Activated T-helper 1 cell treated with Interleukin-2 at 50 U/mL for 16 hours (primary cell): ENCODE measurements at places on chromosomes 5 and 9.

GRCh38 chr9:703392-703791 is 138.1 kb upstream of the DMRT1 start:
- no peak for DNase-seq

GRCh38 chr5:151811593-151812321 is 40.0 kb downstream of the G3BP1 start:
- no peak for DNase-seq

DNA sequence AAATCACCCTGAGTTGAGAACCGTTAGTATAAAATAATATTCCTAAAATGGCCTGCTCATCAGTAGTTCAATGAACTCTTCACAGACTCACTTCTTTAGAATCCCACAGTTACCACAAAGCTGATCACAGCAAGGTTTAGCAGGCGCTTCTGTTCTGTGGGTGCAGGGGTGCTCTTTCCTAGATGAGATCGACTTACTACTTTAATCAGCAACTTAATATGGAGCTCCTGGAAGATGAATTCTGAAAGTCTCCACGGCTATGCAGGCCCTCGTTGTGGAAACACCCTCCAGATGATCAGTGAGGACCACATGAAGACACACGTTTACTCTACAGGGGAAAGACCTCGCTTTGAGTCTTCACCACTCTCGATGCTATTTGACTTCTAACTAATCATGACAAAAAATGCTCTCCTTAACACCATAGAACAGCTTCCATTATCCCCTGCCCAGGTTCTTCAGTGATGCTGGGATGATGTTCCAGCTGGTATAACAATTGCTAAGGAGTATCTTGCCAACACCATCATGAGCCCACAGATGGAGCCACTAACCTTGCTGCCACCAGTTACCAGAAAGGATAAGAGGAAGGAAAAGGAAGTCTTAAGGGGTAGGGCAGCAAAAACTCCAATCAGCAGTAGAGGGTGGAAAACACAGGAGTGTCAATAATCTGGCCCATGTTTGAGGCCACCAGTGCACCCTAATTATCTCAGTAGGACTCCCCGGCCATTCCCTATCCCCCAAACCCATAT is 17.9 kb upstream of the GPX8 start:
- DNase-seq = no peak

DNA sequence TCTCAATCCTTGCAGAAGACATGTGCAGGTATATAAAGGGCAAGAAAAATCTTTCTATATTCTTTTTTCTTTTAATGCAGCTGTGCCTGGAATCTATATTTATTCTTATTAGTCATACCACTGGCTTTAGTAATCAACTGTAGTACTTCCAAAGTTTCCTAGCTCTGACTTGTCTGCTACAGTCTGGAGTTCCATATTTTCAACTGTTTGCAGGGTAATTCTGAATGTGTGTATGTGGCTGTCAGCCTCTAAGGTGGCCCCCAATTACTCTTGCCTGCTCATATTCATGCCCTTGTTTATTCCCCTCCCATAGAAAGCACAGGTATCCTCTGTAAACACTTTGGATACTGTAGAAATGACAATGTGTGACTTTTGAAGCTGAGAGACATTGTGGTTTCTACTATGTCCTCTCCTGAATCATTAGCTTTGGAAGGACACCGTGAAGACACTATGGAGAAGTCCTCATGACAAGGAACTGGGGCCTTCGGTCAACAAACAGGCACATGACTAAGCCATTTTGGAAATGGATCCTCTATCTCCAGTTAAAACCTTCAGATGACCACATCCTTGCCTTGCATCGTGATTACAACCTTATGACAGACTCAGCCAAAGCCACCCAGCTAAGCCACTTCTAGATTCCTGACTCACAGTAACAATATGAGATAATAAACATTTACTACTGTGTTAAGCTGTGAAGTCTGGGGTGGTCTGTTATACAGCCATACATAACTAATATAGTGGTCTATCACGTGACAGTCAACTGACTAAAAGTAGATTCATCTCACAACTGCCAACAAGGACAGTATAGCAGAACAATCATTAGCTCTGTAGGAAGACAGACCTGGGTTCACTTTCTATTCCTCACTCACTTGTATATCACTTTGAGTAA is 49.5 kb upstream of the SUSD1 start:
- no peak for DNase-seq

DNA sequence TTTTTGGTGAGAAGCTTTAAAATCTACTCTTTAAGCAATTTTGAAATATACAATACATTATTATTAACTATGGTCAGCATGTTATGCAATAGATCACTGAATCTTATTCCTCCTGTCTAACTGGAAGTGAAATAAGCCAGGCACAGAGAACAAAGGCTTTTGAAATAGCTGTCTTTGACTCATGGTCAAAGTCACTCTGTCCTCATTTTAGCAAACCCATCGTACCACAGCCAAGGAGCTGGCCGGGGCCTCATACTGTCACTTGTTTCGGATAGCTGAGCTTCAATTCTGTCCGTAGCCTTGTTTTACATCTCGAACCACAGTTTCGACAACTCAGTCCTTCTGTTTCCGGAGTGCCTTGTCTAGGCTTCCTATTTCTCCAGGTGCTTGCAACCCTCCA is 19.2 kb downstream of the ADCY2 start:
- no peak for DNase-seq

GRCh38 chr9:75803130-75803529 is 87.3 kb upstream of the PCSK5 start:
- no peak for DNase-seq

DNA sequence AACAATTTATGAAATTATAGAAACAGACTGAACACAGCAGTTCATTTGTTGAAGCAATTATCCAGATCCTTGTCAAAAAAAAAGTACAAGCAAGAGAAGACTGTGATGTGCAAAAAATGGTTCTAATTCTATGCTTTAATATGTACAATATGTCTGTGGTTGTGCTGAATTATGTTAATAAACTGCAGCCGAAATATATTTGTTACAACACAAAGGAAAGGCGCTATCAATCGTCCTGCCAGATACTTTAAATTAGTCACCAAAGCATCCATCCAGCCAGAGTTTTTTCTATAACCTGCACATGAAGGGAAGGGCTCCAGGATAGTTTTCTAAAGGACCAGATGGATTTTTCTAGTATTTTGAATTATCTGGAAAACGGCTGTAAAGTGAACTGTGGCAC is 259.5 kb downstream of the BNC2 start:
- no peak for DNase-seq

DNA sequence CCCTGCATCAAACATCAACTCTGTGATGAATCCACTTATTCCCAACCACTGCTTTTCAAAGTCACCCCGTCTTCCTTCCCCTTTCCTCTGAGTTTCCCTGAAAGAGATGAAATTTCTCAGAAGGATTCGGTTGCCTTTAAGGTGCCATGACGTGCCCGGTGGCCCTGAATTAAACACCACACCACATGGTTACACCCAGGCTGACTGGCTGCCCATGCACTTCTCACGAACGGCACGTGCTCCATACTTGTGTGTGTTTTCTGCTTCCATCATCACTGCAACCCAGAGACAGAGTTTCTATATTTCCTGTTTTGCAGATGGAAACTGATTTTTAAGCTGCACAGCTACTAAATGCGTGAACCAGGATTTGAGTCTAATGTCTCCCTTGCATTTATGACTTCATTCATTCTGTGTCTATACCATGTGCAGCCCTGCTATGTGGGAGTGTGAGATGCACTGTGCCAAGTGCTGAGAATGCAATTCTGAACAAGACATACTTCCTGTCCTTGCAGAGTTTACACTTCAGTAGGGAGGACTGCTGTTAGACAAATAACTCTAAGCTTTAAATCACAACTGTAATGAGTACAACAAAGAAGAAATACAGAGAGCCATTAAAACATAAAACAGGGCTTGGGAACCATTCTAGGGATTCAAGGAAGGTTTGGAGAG is 162.9 kb downstream of the NXNL2 start:
- DNase-seq = no peak

DNA sequence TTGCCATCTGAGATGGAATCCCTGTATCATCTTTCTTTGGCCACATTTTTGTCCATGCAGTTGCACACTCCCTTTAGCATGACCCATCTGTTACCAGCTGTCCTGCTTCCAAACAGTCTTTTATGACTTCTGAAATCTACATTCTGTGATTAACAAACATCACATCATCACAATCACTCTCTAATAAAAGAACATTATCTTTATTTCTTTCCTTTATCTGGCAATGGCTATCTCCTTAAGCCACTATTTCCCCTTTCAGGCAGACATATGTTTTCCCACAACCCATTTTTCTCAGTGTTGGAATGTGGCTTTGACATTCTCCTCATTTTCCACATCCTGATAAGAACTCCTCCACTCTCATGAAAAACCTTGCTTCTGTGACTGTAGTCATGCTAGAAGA is 141.0 kb downstream of the ST8SIA4 start:
- no peak for DNase-seq

GRCh38 chr5:27009540-27009915 is 28.9 kb downstream of the CDH9 start:
- no peak for DNase-seq

GRCh38 chr9:109629615-109630014 is 131.5 kb upstream of the PTPN3 start:
- DNase-seq = no peak
